Thoracic aorta (tissue), 2 donors: ENCODE measurements at places on chromosomes 5 and 9.
A peak's percentile ranks its signal among the peaks of the same experiment; 100 is the strongest.

DNA sequence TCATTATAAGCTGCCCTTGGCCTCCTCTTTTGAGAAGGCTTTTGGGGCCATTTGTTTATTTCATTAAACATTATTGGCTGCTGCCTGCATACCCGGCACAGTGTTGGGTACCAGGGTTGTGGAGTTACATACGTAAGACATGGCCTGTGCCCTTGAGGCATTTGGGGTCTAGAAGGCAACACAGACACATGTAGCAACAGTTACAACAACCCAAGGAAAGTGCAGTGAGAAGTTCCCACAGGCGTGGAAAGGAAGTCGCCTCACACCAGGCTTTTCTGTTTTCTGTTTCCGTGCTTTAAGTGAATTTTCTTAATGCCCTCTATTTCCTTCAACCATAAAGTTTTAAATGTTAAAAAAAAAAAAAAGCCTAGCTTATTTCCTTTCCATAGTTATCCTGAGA is 47.4 kb downstream of the GALNT10 start:
- no peak for DNase-seq

DNA sequence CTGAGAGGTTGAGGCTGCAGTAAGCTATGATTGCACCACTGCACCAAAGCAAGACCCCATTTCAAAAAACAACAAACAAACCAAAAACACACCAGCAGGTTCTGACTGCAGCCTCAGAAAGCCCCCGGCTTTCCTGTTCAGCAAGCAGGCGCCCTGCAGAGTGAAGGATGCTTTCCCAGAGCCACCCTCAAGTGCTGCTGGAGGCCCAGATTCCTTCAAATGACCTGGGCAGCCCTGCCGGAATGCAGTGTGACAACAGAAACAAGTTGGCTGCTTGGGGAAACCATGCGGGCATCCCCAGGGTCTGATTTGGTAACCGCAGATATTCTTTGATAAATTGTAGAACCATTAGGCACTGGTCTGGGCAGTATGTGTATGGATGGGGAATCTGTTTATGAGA is 35.7 kb upstream of the GNE start:
- DNase-seq: no peak

DNA sequence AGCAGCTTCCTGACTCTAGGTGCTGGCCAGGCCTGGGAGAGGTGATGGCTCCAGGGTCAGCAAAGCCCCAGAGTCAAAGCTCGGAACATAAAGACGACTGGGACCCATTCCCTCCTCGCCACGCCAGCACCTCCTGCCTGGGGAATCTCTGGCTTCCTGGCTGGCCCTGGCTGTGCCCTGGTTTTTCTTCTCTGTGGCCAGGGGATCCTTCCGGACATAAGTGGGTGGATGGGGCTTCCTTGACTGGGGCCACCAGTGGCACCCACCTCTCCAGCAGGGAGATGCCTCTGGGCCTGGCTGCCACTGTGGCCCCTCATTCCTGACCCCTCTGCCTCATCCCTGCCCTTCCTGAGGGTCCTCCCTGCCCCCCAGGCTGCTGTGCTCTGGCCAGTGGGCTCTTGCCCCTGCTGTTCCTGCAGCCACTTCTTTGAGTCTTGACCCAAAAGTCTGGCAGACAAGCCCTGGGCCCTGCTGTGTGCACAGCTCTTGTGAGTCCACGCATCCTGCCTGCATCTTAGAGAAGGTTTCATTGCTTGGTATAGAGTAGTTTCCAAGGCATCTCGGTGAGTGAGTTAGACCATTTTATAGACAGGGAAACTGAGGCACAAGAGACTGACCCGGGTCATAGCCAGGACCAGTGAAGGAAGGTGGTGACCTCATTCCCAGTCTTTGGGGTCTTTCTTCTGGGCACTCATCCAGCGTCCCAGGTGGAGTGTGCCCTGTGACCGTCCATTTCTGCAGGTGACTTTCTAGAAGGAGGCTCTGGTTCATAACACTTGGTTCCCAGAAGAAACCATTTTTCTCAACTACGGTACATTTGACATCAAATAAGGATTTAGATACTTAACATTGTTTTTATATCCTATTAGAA is 17.3 kb upstream of the LPCAT1 start:
- no peak for DNase-seq

DNA sequence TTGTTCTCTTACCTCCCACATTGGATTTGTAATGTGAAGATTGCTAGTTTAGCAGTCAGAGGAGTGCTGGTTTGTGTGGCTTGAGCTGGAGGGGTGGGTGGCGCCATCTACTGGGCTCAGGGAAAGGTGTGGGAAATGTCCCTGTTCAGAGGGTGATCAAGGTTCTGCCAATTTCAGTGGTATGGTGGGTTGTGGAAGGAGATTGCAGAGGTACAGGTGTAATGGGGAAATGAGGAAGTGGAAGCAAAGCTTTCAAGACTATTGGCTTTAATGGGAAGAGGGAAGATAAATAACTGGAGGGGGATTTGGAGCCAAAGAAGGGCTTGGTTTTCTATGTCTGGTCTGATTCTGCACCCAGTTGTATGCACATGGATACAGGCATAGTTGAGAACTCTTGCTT is 76.4 kb downstream of the OSMR start:
- no peak for DNase-seq

GRCh38 chr9:79111653-79112052 is 460.1 kb upstream of the TLE4 start:
- no peak for DNase-seq

DNA sequence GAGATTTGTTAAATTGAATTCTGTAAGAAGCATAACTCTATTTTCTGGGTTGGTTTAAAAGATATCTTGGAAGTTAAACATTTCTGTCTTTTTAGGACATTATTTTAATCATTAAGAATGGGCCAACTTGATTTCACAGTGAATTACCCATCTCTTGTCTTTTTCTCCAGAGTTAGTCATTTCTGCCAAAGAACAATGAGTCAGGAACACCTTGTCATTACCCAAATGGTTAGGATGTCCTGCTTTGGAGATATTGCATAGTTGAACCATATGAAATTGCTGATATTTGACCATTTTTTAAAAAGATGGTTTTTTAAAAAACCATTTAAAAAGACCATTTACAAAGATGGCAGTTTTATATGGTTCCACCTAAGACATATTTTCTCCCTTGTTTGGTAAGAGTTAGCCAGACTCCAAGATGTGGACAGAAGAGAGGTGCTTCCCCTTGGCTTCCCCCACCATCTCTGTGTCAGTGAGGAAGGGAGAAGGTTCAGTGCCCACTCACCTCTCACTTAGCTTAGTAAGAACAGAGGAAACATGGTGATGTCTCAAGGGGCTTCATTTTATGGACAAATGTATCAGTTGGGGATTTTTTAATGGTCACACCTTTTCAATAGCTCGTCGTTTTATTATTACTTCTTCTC is 103.0 kb downstream of the PCSK1 start:
- DNase-seq: no peak

DNA sequence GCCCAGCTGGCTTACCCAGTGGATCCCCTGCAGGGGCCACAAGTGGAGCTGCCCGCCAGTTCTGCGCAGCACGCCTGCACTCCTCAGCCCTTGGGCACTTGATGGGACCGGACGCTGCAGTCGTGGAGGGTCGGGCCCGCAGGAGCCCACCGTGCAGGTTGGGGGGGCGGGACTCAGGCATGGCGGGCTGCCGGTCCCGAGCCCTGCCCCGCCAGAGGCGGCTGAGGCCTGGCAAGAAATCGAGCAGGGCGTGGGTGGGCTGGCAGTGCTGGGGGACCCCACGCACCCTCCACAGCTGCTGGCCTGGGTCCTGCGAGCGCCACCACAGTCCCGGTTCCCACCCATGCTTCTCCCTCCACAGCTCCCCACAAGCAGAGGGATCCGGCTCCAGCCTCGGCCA is 19.2 kb upstream of the BTNL3 start:
- no peak for DNase-seq

DNA sequence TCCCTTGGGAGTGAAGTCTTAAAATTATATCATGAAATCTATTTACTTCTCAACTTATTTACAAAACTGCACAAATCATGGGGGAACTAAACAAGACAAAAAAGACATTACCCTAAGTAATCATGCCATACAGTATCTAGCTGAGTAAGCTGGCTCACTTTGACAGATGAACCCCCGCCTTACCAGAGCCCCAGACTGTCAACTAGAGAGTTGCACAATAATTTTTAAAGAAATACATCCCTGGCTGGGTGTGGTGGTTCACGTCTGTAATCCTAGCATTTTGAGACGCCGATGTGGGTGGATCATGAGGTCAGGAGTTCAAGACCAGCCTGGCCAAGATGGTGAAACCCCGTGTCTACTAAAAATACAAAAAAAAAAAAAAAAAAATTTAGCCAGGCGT is 62.3 kb downstream of the LPAR1 start:
- DNase-seq: no peak

GRCh38 chr9:36450110-36450732 is 50.2 kb upstream of the RNF38 start:
- no peak for DNase-seq

GRCh38 chr5:54325610-54326311 is 15.4 kb upstream of the ARL15 start:
- DNase-seq: no peak

- no peak for DNase-seq
Observed at GRCh38 chr5:179281694-179282093, 63.6 kb downstream of the ADAMTS2 start.

GRCh38 chr9:35482071-35482470 is 7.8 kb upstream of the RUSC2 start:
- no peak for DNase-seq

- DNase-seq: peak; percentile 75
Observed at GRCh38 chr9:107750741-107751566, 261.4 kb upstream of the KLF4 start.

DNA sequence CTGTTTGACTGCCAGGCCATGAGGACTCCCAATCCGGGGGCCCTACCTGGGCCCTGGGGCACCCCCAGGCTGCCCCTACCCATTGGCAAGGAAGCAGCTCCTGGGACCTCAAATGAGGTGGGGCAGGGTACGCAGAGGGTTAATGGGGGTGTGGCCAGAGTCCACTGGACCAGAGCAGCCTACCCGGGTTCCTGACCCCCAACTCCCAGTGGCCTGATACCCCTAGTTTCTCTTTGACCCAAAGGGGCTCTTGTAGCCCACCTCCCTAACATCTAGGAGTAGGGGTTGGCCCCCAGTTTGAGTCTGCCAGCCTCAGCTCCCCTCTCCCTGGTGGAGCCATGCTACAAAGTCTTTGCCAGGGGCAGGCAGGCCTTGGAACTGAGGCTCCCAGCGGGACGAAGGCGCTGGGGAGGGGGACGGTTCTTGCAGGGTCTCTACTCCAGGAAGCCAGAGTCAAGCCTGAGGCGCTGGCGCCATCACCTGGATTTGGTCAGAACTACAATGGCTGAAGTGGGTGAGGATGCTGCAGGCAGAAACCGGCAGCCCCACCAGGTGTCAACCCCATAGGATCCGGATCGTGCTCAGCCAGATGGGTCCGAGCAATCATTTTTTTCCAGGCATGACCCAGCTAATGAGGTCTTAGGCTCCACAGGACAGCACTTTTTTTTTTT is 8.4 kb upstream of the CERCAM start:
- no peak for DNase-seq

DNA sequence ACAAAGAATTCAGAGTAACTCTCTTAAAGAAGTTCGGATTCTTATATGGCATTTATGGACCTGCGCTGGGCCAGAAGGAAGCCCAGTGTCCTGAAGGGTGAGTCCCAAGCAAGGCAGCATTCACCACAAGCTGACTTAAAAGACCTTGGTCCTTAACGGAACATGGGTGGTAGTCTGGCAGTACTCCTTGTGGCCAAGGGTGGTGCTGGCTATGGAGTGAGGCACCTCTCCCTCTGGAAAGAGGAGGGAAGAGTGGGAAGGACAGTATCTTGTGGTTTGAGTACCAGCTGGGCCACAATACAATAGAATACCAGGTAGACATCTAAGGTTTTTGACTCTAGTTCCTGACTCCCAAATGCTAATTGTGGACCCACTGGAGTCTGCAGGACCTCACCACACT is 425.7 kb upstream of the CYLC2 start:
- DNase-seq: no peak

DNA sequence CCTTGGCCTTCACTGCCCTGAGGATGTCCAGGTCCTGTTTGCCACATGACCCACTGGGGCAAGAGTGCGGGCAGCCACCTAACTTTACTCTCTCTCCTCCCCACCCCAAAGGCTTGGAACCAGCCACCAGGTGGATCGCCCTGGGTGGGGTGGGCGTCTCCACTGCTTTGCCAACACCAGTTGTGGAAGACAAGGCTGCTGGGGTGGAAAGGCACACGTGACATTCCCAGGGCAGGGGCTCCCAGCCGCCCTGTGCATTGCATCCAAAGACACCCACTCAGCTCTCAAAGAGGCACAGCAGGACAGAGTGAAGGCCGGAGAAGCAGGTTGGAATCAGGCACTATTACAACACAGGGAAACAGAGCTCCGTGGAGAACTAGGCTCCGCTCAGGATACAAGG is 162.2 kb downstream of the OLFM1 start:
- DNase-seq: no peak

- no peak for DNase-seq
Observed at GRCh38 chr9:86974421-86974820, 27.1 kb upstream of the GAS1 start.

- DNase-seq: no peak
Observed at GRCh38 chr9:101307051-101307450, 77.8 kb downstream of the BAAT start.

DNA sequence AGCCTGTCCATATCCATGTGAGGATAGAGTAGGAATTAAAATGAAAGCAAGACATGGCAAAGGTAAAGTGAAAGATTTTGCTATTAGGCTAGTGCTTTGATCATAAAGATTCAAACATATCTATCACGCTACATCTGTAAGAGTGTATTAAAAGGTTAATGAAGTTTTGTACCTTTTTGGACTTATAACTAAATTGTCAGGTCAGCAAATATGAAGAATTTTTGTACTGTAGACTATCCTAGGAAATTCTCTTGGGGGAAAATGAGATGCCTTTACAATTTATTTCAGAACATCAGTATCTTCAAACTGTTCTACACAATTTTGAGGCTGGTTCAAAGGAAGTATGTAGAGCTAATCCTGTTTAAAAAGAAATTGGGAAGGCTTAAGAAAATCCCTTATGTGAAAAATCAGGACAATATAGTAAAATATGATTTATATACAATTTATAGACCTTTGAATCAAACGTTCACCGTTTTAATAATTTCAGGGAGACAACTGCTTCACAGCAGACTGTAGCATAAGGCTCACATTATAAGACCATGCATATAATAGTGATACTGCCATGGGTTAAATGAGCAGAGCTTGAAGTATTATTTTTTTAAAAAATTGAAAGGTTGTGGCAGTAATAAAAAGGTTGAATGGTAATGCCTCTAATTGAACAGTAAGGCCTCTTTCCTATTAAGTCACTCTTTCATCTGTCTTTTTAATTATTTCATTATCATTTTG is 639.5 kb upstream of the ARRDC3 start:
- DNase-seq: no peak

GRCh38 chr9:105051897-105052296 is 123.9 kb upstream of the ABCA1 start:
- DNase-seq: no peak

- DNase-seq: no peak
Observed at GRCh38 chr5:172710676-172711075, 60.3 kb downstream of the DUSP1 start.

- no peak for DNase-seq
Observed at GRCh38 chr5:142783601-142784341, 13.6 kb downstream of the ARHGAP26 start.

GRCh38 chr9:19511694-19512093 is 102.9 kb downstream of the ACER2 start:
- DNase-seq: no peak
